Panc1 (cell line): ENCODE measurements at places on chromosomes 1 and 21.

- no peak for DNase-seq
These were observed 10.7 kb upstream of the EPHB2 start for GRCh38 chr1:22699681-22700520.

- DNase-seq: no peak
These were observed 13.1 kb downstream of the NFIA start for GRCh38 chr1:61095470-61095812.

DNA sequence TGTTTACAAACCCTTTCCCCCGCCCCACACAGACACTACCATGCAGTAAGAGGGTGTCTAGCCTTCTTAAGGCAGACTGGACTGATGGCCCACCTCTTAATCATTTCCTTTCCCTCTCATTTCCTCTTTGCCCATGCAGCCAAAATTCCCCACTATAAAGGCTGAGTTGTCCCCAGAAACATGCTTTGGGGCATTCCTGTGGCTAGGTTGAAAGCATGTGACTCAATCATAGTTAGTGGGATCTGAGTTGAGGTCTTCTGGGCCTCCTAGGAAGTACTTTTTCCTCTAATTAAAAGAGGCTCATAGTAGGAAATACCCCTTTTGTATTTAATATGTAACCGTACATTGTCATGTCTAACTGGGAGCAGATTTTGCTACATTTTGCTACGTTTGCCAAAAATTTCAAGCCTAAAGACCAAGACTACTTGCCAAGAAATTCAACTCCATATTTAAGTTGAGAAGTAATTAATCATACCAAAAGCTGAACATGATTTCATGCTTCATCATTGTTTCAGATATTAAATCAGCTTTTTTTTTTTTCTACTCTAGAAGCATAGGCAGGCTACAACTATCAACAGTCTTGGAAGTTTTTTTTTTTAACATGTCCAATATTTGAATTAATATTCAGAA, 174.7 kb downstream of the ADGRL4 start:
- no peak for DNase-seq

DNA sequence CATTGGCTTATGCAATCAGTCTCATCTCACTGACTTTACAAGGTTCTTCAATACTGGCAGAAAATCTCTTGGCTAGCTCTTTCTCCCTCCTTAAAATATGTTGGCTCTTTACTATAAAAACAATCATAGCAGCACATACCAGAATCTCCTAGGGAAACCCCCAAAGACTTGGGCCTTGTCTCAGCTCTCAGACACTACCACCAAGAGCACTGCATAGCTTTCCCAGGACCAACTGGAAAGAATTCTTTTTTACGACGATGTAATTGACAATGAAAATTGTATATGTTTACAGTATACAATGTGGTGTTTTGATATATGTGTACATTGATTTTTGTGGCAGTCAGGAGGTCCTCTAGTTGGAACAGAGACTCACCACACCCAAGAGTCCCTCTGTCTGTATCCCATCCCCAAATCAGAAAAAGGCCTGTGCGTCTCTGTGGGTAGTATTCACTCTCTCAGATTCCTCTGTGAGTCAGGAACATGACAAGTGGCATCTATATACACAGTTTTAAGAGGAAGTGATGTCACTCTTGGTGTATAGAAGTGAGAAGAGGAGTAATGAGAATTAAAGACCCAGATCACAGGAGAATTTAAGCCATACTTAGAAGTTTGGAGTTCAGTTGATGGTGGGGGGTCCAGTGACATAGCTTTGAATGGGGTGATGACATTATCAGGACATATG, 21.1 kb downstream of the SMAP2 start:
- no peak for DNase-seq

- no peak for DNase-seq
These were observed 65.1 kb upstream of the ATP1B1 start for GRCh38 chr1:169041366-169041765.

- no peak for DNase-seq
These were observed 127.2 kb downstream of the PTPRU start for GRCh38 chr1:29363536-29363935.

- DNase-seq: no peak
These were observed 53.5 kb downstream of the ST6GALNAC3 start for GRCh38 chr1:76128096-76128495.
